ENCODE measurements at places on chromosomes 1 and 21.
A peak's percentile ranks its signal among the peaks of the same experiment; 100 is the strongest.

- no peak for DNase-seq
Measured at GRCh38 chr1:205421798-205422197, at the start of gene LEMD1. Gene LEMD1, minus strand, starts transcription at chr1:205422056. Its CDS starts 1,520 bp downstream, at chr1:205420536.

GRCh38 chr1:243719476-243719875 lies 130.6 kb downstream of the AKT3 start:
- no peak for DNase-seq

DNA sequence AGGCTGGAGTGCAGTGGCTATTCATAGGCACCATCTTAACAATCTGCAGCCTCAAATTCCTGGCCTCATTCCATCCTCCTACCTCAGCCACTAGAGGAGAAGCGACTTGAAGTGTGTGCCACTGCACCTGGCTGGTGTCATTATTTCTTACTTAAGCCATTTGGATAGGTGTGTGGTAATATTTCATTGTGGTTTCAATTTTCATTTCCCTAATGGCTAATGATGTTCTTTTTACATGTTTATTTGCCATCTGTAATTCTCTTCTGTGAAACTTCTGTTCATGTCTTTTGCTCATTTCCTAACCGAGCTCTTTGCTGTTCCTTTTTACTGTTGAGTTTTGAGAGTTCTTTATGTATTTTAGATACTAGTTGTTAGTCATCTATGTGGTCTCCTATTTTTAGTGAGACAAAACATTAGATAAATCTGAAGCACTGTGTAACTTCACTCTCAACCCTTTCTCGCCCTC lies 66.8 kb downstream of the SLC27A3 start:
- DNase-seq, result peak; percentile 5

- no peak for DNase-seq
Measured at GRCh38 chr1:104121271-104121670, 371.6 kb downstream of the AMY1C start.

GRCh38 chr1:180600343-180600742 lies 31.5 kb upstream of the XPR1 start:
- DNase-seq, result no peak

GRCh38 chr1:29767769-29768425 lies 531.6 kb downstream of the PTPRU start:
- no peak for DNase-seq

DNA sequence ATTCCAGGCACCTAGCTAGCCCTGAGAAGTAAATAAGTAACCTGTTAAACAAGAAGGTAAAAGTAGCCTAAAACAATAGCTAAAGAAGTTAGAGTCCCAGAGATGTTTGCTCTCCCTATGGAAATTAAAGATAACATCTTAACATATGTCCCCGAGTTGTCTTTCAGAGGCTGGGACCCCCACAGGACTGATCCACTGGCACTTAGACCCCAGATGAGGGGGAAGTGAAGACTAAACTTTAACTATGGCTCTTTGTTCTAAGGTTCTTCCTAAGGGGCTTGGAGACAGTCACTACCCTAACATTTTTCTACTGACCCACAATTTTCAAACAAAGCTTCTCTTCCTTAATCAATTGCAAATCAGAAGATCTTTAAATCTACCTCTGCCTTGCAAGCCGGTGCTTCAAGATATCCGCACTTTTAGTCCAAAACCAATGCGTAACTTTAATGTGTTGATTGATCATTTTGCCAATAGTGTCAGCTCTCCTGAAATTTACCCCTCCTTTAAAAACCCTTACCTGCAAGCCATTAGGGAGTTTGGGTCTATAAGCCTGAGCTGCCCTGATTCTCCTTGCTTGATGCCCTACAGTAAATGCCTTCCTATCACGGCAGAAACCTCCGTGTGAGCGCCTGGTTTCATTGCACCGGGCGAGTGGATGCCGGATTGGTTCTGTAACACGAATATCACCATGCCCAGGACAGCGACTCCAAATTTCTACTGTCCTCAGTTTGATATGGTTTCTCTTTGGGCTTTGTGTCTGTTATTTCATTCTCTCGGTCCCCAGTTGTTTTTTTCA lies 404.4 kb downstream of the SIPA1L2 start:
- no peak for DNase-seq

DNA sequence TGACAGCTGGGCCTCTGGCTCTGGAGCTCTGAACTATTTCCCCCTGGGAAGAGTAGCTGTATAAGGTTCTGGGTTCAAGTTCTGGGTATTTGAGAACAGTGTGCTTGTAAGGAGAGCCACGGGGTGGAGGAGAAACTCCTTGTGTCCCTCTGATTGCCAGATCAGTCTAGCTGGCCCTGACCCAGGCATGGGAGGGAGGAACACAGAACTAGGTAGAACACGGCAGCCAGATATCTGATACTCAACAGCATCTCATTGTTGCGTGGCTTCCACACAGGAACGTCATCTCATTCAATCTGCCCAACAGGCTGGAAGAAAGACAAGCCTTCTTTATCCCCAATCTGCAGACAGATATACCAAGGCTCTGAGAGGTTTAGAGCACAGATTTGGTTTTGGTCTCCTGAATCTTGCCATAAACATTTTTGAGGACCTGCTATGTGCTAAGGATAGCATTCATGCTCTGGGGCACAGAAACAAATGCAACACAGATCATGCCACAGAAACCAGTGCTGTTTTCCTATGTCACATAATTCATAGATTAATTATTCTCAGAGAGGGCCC lies 83.8 kb downstream of the PLXNA2 start:
- DNase-seq, result no peak

GRCh38 chr1:10629816-10630571 lies 155.2 kb downstream of the PEX14 start:
- DNase-seq, result no peak

DNA sequence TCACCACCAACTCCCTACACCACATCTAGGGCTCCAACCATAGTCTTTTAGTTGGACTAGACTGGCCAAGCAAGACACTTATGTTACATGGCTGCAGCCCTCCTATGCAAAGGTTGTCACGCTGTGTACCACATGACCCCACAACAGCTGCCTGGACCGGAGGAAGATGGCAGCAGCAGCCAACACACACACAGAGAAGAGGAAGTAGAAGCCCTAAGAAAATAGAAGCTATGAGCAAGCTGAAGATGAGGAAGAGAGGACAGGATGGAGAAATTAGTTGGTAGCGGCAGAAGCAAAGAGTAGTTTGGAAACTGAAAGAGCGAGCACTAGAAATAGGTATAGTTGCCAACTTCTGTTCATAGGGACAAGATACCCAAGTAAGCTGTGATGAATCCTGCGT lies 60.8 kb upstream of the RALGPS2 start:
- no peak for DNase-seq

DNA sequence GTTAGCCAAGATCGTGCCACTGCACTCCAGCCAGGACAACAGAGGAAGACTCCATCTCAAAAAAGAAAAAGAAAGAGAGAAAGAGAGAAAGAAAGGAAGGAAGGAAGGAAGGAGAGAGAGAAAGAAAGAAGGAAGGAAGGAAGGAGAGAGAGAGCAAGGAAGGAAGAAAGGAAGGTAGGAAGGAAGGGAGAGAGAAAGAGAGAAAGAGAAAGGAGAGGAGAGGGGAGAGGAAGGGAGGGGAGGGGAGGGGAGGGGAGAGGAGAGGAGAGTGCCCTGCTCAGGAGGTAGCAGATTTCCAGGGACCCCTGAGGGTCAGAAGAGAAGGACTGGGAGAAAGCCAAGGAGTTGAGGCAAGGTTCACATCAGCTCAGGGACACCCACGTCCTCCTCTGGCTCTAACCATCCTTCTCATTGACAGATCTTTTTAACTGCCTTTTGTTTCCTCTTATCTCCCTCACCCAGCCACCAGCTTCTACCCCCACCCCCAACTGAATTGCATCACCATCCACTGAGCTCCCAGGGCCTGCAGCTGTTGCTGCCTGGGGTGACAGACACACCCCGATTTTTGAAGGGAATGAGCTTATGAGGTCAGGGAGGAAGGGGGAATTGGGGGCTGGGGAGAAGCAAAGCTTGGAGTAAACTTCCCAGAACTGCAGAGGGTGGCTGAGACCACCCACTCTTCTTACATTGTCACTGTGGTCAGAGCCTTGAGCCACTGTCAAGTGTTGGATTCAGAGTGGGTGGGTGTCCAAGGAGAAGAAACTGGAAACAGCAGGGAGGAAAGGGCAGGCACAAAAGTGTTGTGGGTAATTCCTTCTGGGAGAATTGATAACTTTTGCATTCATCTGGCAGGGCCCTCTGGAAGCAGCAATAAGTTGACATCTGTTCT lies 91.6 kb downstream of the GLUL start:
- DNase-seq, result peak; percentile 63

DNA sequence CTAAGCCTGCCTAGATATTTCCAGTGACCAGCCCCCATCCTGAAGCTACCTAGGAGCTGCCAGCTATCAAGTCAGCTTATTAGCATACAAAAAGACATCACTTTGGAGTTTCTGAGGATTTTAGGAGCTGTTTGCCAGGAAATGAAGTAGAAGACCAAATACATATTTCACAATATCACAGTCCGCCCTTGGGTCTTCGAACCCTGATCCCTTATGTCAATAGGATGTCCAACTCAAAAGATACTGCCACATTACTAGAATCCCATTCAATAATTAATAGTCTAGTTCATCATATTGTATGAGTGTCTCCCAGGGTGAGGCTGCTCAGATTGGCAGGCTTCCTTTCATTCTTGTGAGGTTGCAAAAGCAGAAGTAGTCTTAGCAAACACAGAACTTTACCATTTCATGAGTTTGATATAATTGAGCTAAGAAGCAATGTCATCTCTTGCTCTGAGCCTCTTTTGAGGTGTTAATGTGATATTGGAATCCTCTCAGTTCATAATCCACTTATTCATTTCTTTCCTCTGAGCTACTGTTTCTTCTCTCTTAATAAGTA lies 13.6 kb downstream of the IPO9 start:
- no peak for DNase-seq

DNA sequence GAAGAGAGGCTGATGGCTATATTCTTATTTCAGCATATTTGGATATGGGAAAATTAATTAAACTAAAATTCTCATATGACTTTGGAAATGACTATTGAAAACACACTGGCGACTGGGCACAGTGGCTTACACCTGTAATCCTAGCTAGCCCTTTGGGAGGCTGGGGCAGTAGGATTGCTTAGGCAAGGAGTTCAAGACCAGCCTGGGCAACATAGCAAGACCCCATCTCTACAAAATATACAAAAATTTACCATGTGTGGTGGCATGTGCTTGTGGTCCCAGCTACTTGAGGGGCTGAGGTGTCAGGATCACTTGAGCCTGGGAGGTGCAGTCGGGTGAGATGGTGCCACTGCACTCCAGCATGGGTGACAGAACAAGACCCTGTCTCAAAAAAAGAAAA lies 26.2 kb downstream of the HS2ST1 start:
- DNase-seq, result no peak

GRCh38 chr1:77143529-77144121 lies 75.6 kb downstream of the PIGK start:
- DNase-seq, result no peak

DNA sequence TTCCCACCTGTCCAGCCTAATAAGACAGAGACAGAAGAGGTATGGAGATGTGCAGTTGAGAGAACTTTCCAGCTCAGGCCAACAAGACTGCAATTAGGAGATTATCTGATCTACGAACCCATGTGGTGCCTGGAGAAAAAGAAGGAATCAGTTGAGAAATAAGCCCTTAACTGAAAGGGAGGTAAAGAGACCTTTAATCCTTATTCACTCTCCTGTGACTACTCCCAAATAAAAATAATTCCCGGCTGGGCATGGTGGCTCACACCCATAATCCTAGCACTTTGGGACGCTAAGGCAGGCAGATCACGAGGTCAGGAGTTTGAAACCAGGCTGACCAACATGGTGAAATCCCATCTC lies 31.9 kb upstream of the SARS1 start:
- DNase-seq, result no peak

DNA sequence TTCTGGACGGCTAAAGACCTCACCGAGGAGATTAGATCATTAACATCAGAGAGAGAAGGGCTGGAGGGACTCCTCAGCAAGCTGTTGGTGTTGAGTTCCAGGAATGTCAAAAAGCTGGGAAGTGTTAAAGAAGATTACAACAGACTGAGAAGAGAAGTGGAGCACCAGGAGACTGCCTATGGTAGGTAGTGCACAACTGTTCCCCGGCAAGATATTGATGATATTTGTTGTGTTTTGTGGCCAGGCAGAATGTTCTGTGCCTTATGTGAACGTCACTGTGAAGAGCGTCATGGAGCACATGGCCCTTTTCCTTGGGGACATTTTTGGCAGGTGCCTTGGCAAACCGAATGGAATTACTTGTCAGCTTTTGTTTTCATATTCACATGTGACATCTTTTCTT lies 191.7 kb downstream of the DISC1 start:
- DNase-seq, result no peak

GRCh38 chr1:3864884-3865283 lies 7.6 kb downstream of the DFFB start:
- DNase-seq, result no peak

- peak; percentile 63 for DNase-seq
Measured at GRCh38 chr1:116544588-116545358, 26.1 kb downstream of the CD58 start.

- DNase-seq, result no peak
Measured at GRCh38 chr1:157442065-157442464, 110.2 kb downstream of the FCRL5 start.

GRCh38 chr1:44608141-44608540 lies 66.1 kb downstream of the TMEM53 start:
- no peak for DNase-seq

DNA sequence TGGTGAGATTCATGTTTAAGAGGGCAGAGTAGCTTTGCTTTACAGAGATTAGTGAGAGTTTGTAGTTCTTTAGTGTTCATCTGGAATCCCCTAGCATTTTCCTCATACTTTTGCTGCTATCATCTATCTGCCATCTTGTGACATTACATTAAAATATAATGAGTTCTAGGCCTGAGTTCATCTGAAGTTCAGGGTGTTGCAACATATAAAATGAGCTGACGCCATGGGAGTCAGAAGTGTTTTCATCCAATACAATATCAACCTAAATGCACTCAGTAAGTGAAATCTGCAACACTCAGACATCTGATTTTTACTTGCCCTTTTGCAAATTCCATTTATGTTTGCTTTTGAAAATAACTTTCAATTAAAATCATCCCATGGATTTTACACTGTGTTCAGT lies 153.8 kb downstream of the NTNG1 start:
- DNase-seq, result no peak

DNA sequence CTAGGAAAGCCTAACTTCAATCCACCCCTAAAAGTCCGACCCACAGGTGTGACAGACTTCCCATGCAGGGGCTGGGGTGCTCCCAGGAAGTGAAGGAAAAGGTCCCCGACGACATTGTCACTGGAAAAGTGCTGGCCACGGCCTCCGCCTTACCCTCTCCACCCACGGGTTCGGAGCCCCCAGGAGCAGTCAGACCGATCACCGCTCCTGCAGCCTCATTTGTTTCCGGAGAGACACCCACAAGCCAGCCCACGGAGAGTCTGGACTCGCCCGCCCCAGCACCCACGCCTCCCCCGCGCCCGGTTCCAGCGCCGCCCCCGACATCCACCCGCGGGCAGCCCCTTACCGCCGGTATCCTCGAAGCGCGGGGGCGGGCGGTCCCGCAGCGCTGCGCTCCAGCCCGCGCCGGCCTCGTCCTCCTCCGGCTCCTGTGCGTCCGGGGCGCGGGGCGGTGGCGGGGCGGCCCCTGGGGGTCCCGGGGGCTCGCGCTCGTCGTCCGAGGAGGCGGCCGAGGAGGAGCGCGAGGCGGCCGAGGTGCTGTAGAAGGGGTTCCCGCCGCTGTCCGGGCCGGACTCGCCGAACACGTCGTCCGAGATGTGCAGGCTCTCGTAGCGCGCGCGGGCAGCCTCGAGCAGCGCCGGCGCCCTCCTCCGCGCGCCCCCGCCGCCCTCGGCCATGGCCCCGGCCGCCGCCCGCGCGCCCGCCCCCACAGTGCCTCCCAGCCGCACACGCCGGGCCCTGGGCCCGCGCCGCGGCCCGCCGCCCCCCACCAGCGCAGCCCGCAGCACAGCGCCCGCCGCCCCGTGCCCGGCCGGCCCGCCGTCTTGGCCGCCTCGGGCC lies 660 bp downstream of the PGBD5 start:
- no peak for DNase-seq

Measured in activated CD4-positive, alpha-beta T cell treated with anti-CD3 and anti-CD28 coated beads, Interleukin-2, Interleukin-6, amounts not matched to agents 100 ng/mL and 50 ng/mL, durations not matched to agents 16 hours and 8 hours (primary cell).